Activated CD4-positive, alpha-beta T cell treated with anti-CD3 and anti-CD28 coated beads, Interleukin-2, amount 10 ng/mL, durations not matched to agents 24 days and 14 days (primary cell): ENCODE measurements at places on chromosomes 5 and 9. TPM values are rescaled to one million over a fixed set of nuclear protein-coding genes. Genes with fewer than 3 reads are reported as not detected.

DNA sequence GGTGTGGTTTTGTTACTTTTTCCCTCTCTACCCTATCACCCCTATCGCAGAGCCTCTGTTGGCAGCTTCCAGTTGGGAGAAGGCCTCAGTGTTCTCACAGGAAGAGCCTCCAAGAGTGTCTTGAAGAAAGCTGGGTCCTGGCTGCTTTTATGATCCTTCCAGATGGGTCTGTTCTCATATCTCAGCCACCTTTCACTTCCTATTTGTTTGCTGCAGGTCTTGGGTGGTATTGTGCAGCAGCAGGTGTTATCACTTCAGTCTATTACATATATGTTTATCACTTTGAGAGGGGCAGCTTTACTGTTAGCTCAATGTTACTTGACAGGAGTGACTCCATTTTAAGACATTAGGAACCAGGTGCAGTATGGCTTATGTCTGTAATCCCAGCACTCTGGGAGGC, 59.2 kb upstream of the GDNF start:
- no peak for DNase-seq

- DNase-seq = no peak
Measured at GRCh38 chr9:130490981-130491380, 46.2 kb downstream of the ASS1 start.

GRCh38 chr9:1977026-1977425, 38.1 kb upstream of the SMARCA2 start:
- DNase-seq = no peak

The MAMDC2 gene
- not detected in 2 replicates for total RNA-seq

The AFAP1L1 gene
- total RNA-seq = not detected in 2 replicates

- no peak for DNase-seq
Measured at GRCh38 chr9:27499451-27499850, 24.6 kb upstream of the IFNK start.

DNA sequence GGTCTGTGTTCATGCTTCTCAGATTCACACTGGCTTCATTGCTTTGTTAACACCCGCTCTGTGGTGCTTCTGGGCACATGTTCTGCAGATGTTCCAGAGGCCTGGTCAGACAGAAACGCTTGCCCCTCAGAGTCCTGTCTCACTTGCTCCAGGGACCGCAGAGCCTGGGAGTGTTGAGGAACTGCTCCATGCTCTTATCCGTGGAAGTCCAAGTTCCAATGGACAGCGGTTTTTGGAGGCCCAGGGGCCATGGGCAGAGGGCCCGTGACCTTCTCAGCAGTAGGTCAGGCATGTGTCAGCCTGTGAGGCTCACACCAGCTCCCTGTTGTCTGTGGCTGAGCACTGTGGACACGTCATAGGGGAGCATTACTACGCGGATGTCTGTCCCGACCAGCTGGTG, 364.7 kb upstream of the IRX1 start:
- DNase-seq = no peak

- DNase-seq = no peak
Measured at GRCh38 chr9:83208065-83208850, 145.3 kb upstream of the RASEF start.

The SLC6A7 gene
- total RNA-seq = not detected in 2 replicates

GRCh38 chr9:83406921-83407320, 131.3 kb downstream of the FRMD3 start:
- no peak for DNase-seq

GRCh38 chr9:129497005-129497812, 123.7 kb downstream of the C9orf50 start:
- DNase-seq = no peak

The CDH9 gene
- not detected in 2 replicates for total RNA-seq
